Islet precursor cell (in vitro differentiated cells): ENCODE measurements at places on chromosomes 16 and 17.

- no peak for DNase-seq
These were observed 28.9 kb downstream of the TANC2 start for GRCh38 chr17:62994931-62995330.

DNA sequence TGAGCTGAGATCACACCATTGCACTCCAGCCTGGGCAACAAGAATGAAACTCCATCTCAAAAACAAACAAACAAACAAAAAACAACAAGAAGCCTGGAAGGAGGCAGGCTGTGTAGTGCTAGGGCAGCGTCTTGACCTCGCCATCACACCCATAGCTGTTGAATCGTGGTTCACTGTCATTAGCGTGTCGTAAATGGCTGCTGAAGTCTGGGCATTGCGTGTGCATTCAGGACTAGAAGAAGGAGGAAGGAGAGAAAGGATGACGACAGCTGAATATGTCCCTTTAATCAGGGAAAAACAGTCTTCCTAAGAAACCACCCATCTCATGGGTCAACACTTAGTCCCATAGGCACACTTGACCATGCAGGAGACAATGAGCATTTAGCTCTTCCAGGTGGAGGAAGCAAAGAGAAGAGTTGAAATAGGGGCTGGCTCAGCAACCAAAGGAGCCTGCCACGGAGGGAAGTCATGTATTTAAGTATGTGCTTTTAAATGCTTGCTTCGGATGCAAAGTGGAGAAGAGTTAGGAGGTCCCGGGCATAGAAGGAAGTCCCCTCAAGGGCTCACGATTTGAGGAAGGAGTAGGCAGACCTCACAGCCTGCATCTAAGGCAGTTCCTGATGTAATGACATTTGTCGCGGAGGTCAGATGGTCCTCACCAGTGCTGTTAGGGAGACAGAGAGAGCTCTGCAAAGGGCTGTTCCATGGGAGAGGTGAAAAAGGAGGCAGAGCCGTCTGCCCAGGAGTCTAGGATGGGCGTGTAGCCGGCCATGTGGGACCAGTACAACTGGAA is 8.8 kb downstream of the PRSS22 start:
- peak; percentile 50 for DNase-seq

DNA sequence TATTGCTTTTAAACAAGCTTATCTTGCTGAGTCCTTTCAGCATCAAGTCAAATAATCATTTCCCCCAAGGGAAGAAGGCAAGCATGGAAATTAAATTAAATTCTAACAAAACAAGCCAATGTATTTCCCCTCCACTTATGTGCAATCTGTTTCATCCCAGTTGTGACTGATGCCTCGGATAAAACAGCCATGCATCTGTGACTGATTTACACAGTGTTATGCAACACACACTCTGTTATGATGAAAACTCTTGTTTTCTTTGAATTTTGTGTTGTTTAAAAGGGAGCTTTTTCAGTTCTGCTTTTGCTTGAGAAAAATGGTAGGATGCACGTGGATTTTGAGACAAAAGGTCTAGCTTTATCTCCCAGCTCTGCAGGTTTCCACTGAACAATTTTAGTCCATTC is 32.6 kb downstream of the TMEM100 start:
- no peak for DNase-seq

DNA sequence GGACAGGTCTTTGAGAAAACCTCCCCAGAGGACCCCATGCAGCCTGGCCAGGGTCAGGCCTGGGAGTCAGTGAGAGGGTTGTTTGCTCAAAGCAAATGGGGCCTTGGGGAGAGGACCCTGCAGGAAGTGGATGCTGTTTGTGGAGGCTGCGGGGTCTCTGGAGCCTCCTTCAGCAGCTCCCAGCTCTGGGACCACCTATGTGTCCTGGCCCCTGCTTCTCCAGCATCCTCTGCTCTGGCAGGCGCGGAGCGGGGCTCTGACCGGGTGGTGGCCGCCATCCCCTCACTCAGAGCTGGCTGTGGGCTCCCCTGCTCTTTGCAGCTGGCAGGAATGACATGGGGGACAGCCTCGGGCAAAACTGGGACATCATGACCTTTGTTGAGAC is 29.8 kb upstream of the CIBAR2 start:
- no peak for DNase-seq

DNA sequence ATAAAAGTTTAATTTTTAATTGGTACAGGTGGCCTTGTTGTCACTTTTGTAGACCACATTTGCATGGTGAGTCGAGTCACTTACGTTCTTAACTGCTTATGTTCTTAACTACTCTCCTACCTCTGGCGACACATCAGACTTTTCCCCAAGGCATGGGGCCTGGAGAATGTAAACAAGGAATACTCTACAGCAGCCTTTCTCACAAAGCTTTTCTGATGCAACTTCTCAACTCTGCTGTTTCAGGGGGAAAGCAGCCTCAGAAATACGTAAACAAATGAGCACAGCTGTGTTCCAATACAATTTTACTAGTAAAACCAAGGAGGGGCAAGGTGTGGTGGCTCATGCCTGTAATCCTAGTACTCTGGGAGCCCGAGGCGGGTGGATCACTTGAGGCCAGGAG is 6.9 kb downstream of the KARS1 start:
- DNase-seq: no peak

- DNase-seq: no peak
These were observed 15.5 kb downstream of the DNAH2 start for GRCh38 chr17:7732981-7733539.

DNA sequence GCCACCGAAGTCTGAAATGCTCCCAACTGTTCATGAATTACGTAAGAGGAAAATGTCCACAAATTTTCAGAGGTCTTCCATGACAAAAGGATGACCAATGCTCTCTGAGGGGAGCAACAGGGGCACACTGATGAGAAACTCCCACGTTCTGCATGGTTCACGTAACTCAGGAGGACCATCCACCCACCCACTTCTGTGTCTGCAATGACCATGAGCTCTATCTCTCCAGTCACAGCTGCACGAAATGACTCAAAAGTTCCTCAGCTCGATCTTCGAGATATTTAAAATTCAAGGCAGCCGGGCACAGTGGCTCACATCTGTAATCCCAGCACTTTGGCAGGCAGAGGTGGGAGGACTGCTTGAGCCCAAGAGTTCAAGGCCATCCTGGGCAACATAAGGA is 15.8 kb downstream of the WDR45B start:
- no peak for DNase-seq

- peak; percentile 66 for DNase-seq
These were observed 160.4 kb downstream of the WWOX start for GRCh38 chr16:78259873-78260272.

- no peak for DNase-seq
These were observed 99.7 kb downstream of the ZNF778 start for GRCh38 chr16:89317101-89317671.

- no peak for DNase-seq
These were observed 30.8 kb downstream of the SUZ12 start for GRCh38 chr17:31967648-31968047.

DNA sequence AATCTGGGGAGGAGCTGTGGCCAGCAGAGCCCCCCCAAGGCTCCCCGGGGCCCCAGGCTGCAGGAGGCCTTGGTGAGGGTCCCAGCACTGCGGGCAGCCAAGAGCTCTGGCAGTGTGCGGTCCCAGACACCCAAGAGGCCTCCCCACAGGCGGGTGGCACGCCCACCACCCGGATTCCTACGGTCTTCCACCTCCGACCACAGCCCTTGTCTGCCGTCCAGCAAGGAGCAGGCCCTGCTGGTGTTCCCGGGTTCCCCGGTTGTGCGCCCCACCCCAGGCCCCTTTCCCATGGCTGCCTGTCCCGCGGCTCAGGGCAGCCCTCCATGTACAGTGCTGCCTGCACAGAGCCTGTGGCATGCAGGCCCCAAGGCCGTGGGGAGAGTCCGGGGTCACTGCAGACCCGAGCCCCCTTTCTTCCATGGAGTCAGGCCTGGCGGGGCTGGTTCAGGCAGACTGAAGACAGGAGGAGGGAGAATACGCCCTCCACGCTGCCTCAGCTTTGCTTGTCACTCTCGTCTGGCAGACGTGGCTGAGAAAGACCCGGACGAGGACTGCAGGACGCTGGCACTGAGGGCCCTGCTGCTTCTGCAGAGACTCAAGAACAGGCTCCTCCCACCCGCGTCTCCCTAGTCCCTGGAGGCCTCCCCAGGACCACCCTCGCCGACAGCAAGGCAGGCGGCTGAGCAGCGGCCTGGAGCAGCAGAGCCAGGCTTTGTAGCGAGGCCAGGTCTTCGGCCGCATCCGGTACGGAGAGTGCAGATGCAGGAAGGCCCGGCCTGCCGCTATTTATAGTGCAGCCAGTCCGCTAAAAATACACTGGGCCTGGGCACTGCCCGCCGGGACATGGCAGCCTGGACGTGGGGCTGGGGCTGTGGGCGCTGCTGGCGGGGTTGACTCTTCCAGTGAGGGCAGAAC is 16.4 kb downstream of the TELO2 start:
- DNase-seq: no peak

DNA sequence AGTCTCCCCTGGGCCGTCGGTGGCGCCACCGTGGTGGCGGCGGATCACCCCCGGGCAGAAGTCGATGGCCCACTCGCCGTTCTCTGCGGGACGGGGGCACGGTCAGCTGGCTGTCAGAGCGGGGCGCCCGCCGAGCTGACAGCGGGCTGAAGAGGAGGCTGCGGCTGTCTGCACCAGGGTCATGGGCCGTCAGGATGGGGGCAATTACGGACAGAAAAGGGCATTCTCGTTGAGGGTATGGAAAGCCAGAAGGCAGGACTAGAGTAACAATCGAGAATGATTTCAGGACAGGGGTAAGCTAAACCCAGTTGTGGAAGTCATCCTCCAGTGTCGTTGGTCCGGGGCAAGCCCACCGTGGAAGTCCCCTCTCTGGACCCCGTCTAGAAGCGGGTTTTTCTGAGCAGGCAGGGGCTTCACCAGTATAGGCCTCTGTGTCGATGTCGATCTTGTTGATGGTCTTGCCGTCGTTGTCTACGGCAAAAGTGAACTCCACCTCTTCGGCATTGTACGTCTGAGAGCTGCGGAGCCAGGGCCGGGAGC is 1.7 kb downstream of the CHRNE start:
- no peak for DNase-seq

DNA sequence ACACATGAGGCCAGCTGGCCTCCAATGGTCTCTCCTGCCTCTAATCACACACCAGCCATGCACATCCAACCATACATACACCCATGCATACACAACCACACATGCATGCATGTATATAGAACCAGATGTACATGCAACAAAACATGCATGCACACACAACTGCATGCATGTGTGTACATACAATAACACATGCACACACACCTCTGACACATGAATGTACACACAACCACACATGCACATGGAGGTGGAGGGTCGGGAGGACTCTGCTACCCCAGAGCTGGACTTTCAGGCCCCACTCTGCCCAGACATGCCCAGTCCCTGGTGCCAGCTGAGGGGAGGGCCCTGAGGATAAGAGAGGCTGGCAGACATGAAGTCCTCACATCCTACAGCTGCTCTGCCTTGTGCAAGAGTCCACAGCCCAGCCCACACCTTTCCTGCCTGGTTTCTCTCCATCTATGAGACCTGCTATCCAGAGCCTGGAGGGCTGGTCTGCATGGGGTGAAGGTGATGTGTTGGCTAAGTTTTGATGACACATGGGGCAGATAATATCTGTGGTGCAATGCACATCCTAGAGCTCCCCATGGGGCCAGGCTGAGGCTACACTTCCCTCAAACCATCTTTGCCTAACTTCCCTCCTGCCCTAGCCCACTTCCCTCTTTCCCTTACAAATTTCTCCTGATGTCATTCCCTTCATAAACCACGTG is 50.9 kb upstream of the SDK2 start:
- DNase-seq: peak; percentile 44

- DNase-seq: no peak
These were observed 3.0 kb downstream of the ERN1 start for GRCh38 chr17:64126918-64127317.

DNA sequence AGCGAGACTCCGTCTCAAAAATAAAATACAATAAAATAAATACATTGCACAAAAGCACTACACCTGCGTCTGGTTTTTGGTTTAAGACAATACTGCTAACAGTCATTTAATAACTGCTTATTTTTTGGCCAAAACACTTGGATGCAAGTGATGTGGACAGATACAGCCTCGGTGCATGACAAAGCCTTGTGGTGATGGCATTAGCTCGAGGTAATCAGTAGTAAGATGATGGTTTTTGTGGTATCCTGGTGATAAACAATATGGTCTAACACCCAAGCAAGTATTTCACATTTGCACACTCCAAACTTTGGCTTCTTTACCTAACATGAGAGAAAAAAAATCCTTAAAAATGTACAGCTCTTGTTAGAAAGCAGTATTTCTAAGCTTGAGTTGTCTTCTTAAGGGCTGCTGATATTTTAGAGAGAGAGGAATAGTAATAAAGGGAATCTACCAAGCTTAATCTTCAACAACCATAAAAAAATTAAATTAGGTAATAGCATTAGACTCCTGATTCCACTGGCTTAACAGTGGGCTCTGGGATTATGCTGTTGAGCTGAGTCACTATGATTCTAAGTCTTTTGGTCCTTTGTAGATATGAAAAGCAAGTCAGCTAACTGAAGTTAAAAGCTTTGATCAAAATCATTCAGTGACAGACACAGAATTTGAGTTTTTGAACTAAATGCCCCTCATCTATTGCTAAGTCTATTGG is 111.1 kb downstream of the VPS53 start:
- no peak for DNase-seq

DNA sequence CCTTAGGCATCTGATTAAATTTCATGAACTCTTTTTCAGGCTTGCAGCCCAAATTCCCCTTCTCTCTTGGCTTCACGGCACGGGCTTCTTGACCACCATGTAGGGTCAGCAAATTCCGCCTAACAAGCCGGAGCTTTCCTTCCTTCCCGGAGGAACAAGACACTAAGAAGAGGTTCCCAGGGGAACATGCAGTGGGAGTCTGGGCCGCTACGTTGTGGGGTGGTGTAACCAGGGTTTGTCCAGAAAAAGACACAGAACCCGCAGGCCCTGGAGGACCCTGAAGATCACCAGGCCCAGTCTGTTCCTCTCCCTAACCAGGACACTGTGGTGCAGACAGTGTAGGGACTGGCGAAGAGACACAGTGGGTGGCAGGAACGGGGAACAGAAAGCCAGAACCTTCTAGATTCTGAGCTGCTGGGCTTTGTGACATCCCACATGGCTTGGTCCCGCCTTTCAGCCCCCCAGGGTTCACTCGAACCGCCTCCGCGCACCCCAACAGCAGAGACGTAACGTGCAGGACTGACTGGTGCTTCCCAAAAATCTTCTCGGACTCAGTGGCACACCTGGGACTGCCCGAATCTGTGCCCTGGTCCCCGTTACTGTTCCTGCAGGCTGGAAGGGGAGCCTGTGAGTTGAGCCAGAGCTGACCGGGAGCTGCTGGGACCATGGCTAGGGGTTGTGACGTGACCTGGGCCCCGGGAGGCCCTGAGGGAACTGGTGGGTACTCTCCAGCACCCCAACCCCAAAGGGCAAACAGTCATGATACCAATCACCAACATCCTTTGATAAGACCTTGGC is 55.2 kb downstream of the TBC1D16 start:
- DNase-seq: peak; percentile 51

- DNase-seq: peak; percentile 62
These were observed 563.9 kb downstream of the TMEM114 start for GRCh38 chr16:8026450-8026849.
